ENCODE measurements at places on chromosomes 11 and 22.

- DNase-seq: no peak
Measured at GRCh38 chr11:69178819-69179482, 23.2 kb downstream of the SMIM38 start.

DNA sequence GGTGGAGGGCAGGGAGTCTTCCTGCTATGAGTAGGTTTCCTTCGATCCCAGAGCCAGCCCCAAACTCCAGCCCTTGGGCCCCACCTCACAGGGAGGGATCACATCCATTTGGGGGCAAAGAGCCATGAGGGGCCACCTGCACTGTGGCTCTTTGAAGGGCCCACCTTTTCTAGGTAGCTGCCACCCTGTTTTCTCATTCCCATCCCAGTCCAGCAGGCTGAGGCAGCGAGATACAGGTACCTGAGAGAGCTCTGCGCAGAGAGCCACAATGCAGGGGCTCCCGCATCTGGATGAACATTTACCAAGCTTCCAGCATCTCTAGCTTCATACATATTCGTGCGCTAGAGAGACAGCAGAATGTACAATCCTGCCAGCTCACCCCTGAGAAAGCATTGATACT is 16.3 kb downstream of the FXYD6 start:
- no peak for DNase-seq

DNA sequence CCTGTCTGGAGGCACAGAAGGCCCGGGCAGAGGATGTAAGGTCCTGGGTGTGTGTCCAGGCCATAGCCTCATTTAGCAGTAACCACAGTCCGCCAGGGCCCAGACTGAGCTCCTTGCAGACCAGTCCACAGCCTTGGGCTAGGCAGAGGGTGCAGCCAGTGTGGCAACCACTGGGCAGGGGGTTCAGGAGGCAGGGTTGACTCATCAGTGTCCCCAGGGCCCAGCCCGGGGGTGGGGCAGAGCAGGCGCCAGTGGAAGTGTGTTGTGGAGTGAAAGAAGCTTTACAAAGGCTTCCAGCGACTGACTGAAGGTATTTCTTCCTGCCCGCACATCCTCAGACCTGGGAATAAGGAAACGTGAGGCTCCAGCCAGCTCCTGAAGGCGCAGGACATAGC is 27.7 kb upstream of the WNT11 start:
- DNase-seq: peak; percentile 39

GRCh38 chr22:44410451-44410991 is 87.5 kb downstream of the RTL6 start:
- no peak for DNase-seq

DNA sequence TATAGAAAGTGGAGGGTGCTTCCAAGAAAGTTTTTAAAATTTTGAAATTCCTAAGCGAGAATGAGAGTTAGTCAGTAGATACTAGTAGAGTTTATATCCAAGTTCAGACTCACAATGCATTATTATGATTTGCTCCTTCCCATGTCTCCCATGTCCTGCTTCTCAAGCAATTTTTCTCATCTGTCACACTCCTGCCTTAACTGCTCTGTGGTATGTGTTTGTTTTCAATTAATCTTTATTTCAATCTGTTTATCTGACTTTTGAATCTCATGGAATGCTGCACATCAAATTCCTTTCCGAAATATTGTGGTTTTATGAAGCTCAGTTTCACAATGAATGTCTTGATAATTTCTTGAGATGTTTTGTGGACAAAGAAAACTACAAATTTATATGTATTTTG is 18.1 kb downstream of the THY1 start:
- DNase-seq: no peak

DNA sequence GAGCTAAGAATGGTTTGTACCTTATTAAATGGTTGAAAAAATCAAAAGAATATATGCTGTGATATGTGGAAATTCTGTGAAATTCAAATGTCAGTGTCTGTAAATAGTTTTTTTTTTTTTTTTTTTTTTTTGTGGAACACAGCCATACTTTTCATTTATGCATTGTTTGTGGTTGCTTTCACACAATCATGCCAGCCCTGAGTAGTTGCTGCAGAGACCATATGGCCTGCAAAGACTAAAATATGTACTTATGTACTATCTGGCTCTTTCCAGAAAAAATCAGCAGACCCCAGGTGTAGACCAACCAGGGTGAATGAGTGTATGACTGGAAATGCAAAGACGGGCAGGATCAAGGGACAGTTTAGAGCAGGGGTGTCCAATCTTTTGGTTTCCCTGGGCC is 98.3 kb downstream of the PTPRJ start:
- DNase-seq: no peak

- DNase-seq: no peak
Measured at GRCh38 chr11:19101796-19102520, 15.0 kb upstream of the ZDHHC13 start.

DNA sequence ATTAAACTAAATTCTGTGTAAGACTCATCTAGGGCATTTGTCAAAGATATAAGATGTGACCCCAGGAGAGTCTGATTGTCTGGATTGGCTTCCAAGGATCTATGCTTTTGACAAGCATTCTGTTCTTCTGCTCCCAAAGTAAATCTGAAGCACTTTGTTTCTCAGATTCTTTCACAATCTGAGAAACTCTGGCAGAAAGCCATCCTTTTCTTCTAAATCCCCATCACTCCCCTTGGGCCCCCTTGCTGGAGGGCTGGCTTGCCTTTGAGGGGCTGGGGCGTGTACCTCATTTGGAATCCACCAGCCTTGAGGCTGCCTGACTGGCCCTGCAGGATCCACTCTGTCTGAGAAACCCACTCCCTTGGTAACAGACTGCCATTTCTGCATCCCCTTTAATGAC is 173.5 kb upstream of the CTSC start:
- DNase-seq: no peak

DNA sequence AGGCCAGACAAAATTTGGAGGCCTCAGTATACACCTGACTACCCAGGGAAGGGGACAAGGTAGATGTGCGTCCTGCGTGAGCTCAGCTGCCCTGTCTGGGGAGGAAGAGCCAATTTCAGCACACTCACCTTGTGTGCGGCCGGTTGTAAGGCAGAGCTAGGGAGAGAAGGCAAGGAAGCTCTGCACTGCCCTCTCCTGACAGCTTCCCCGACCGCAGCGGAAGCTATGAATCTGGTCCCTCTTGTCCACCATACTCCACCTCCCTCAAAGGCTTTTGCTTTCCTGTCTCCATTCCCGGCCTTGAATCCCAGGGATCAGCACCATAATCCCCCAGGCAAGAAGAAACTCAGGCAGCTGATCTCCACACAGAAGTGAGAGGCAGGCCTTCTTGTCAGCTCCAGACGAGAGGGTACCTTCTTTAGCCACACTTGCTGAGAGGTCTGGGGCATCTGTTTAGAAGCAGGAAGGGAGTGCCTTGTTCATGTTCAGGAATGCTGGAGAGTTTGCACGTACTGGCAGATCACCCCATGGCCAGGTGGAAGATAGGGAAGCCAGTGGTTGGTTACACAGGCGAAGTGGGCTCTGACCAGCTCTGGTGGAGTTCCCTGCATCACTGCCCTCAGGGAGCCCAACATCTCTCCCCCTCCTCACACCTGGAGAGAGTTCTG is 62.5 kb downstream of the FEZ1 start:
- peak; percentile 65 for DNase-seq

- DNase-seq: no peak
Measured at GRCh38 chr11:33290319-33290718, 33.1 kb downstream of the HIPK3 start.

- DNase-seq: no peak
Measured at GRCh38 chr11:1557904-1558774, 13.9 kb downstream of the DUSP8 start.

DNA sequence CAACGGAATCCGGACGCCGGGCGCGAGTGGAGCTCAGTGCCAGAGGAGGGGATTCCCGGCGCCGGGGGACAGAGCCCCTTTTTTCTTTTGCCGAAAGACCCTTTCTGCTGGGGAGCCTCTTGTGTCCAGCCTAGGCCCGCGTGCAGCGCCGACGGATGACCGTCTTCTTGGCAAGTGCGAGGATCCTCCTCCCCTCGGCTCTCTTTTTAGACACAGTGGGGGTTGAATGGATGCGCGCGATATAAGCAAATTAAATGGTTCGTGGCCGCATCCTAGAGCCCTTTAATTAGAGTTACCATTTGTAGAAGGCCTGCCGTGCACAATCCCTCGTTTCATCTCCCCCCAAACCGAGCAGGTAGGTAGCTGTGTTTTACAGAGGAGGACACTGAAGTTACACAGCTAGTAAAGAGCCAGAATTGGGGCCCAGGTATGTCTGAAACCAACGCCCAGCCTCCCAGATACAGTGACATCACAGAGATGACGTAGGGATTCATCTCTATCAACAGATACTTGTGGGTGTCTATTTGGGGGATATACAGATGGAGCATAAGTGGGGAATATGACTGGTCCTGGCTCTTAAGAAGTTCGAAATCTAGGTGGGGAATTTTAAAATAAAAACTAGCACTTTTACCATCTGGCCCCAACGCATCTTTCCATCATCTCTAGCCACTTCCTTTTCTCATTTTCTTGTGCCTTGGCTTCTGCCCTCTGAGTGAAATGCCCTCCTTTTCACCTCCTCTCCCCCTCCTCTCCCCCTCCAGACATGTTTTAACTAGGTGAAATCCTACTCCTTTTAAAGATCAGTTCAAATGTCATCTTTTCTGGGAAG is 875 bp downstream of the TCP11L1 start:
- no peak for DNase-seq

DNA sequence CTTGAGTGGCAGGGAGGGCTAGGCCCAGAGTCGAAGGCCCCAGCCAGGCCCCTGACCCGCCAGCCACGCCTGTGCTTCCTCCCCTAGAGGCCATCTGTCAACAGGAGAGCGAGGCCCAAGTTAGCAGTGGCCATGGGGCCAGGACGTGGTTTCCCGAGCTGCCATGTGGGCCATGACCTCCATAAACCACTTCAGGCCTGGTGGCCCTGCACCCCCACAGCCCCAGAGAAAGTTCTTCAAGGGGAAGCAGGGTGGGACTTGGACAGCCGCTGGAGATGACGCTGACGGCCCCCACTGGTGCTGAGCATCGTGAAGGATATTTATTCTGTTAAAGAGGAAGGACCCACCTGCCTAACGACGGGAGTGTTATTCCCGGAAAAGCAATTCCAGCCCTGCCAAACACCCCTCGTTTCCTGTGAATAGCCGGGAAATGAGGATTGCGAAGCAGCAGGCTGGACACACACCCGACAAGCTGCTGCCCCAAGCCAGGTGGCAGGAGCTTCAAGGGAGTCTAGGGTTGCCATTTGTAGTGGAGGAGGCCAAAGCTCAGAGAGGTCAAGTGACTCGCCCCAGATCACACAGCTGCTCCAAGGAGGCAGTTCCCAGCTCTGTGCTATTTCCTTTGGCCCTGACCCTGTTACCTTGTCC is 12.8 kb downstream of the PRR5 start:
- no peak for DNase-seq

- no peak for DNase-seq
Measured at GRCh38 chr11:91860661-91861060, 364.0 kb upstream of the FAT3 start.

- DNase-seq: peak; percentile 95
Measured at GRCh38 chr11:65150509-65151299, 16.4 kb upstream of the SYVN1 start.

DNA sequence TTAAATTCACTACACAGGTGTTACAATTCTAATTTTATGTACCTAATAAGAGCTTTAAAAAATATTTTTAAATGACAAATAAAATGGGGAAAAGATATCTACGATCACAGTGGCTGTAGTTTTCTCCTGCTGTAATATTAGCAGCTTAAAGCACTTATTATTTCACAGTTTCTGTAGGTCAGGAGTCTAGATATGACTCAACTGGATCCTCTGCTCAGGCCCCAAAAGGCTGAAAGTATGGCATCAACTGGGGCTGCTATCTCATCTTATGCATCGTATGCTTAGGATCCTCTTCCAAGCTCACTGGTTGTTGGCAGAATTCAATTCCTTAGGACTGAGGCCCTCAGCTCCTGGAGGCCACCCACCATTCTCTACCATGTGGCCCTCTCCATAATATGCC is 12.8 kb downstream of the FBXO3 start:
- no peak for DNase-seq

DNA sequence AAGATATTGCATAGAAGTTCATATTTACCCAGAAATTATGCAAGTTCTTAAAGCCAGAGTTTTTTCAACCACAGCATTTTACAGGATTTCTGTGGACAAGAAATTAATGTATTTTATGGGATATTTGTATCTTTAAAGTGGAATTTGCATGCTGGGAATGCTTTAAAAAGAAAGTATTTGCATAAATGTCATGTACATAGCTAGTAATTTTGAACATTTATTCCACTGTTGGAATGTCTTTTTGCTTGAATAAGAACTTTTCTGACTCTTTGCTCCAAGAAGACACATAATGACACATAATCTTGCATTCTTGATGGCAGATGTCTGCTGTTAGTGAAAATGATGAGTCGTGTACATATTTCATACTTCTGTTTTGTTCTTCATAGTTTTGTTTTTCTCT is 66.6 kb downstream of the ATXN10 start:
- DNase-seq: no peak

GRCh38 chr11:83046621-83047172 is 25.0 kb downstream of the RAB30 start:
- no peak for DNase-seq

DNA sequence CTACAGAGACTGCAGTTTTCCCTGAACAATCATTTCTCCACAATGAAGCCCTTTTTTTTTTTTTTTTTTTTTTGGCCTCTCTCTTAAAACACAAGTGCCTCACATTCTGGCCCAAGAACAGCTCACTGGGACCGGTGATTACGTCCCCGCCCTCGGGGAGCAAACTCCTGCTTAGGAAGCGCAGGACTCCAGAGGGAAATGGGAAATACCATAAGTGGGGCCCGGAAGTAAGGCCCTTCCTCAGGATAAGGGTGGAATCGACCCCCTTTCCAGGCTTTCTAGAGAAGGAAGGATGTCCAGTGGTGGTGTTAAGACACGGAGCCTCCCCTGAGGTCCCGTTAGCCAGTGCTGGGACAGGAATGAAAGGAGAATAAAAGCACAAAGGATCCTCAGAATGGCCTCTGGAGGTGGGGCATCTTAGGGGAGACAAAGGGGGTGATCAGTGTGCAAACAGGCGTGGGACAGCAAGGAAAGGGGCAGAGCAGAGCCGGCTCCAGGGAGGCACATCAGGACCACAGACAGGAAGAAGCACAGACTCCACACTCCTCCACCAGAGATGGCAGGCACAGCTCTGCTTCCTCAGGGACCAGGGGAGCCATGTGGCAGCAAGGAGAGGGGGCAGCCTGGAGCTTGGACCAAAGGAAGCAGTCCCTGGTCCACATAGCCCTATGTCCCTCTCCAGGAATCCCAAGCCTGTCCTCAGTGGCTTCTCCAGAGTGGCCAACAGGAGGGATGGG is 61.3 kb downstream of the CHST1 start:
- DNase-seq: no peak

DNA sequence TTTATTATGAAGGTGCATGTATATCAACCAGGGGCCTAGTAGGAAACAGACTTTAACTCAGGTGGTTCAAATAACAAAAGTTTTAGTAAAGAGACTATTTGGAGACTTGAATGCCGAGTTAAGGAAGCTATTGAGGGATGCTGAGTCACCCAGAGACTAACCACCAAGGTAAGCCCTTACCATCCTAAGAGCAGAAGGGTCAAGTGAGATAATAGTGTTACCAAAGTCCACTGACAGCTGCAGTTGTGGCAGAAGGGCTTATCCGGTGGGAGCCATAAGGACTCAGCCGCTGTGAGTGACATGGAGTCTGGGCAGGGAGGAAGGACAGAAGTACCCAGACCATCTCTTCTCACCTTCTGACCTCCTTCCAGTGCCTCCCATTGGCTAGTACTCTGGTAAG is 134.0 kb downstream of the INSC start:
- DNase-seq: no peak
